Mucosa of descending colon (tissue), 3 donors: ENCODE measurements at places on chromosomes 3 and 15. TPM values are rescaled to one million over a fixed set of nuclear protein-coding genes. Genes with fewer than 3 reads are reported as not detected.

GRCh38 chr3:153084431-153084830 is 77.6 kb upstream of the RAP2B start:
- no peak for DNase-seq

GRCh38 chr3:59749291-59749690 is 699.5 kb upstream of the CFAP20DC start:
- no peak for DNase-seq

- DNase-seq, result no peak
These were observed 211.1 kb upstream of the STT3B start for GRCh38 chr3:31321620-31322019.

DNA sequence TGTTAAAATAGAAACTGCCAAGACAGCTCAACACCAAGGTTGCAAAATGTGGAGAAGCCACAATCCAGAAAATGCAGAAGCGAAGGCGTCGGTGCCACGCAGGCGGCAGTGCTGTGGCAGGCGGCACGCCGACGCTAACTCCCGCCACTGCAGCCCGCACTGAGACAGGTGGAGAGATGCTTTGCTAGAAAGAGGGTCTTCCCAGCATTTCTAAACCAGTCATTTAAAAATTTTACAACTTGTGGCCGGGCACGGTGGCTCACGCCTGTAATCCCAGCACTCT is 23.2 kb downstream of the CYFIP1 start:
- DNase-seq, result no peak

- DNase-seq, result no peak
These were observed 2.3 kb upstream of the TLE3 start for GRCh38 chr15:70099967-70100473.

The XCR1 gene
- 0.13 TPM for total RNA-seq
